ENCODE measurements at places on chromosomes 1 and 21.

DNA sequence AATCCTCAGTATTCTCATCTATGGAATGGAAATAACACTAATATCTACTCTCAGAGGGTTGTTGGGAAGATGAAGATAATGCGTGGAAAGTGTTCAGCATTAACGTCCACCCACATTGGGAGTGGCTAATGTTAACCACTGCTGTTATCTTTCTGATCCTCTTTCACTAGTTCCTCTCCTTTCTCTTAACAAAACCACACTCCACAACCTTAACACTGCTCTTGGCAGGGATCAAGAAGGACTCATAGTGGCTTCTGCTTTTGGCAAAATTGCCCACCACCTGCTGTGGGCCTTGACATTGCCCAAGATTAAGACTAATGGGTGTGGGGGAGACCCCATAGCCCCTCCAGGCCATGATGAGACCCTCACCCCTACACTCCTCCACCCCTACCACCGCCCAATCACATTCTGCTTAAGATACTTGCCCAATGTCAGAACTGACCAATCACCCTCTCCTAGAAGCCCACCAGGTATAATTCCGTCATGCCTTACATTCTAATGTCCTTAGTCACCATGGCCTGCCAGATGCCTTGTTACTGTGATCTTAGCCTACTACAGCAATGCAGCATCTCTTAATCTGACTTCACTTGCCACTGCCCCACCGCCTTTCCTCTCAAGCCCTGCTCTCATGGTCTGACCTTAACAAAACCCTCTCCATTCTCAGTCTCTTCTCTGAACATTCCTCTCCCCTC is 27.1 kb downstream of the DHCR24 start:
- DNase-seq = no peak

DNA sequence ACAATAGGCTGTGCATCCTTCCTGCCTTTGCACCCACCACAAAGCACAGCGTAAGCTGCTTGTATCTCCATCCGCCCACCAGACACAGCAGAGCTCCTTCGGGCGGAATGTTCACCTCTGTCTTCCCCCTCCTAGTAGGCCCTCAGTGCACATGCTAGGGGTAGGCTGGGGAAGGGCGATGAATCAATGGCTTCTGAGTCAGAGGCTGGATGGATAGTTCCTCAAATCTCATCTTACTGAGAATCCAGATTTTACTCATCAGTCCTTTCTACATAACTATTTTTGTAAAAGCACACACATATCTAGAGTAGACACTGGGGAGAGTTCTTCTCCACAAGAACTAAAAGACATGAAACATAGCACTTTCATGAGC is 73.8 kb downstream of the BCAR3 start:
- DNase-seq = no peak

DNA sequence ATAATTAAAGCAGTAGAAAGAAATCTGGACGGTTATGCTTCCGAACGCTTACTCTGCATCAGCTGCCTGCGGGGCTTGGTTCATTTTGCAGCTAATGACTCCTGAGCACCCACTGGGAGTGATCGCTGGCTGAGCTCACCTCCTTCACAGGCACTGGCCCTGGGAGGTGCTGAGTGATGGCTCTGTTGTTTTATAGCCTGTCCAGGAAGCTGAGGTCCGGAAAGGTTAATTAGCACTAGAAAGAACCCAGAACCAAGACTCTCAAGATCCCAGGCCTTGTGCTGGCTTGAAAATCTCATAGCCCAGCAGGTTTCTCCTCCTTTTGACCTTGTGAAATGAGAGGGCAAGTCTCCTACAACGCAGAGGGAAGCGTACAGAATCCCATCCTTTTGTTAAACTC is 226.2 kb downstream of the AJAP1 start:
- DNase-seq = no peak

DNA sequence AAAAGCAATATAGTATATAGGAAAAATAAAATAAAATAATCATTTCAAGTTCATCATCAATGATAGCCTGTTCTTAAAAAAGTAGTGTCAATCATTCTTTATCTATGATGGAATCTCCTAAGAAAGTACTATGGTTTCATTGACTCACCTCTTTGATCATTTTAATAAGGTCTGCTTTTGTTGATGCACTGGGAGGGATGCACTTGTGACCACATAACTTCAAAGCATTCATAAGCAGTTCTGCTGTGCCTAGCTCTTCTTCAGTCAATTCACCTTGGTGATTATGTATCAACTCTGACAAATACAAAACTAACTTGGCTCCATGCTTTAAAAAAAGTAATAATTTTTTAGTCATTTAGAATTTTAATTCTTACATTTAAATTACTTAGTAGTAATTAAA is 84.8 kb upstream of the GNG4 start:
- no peak for DNase-seq

DNA sequence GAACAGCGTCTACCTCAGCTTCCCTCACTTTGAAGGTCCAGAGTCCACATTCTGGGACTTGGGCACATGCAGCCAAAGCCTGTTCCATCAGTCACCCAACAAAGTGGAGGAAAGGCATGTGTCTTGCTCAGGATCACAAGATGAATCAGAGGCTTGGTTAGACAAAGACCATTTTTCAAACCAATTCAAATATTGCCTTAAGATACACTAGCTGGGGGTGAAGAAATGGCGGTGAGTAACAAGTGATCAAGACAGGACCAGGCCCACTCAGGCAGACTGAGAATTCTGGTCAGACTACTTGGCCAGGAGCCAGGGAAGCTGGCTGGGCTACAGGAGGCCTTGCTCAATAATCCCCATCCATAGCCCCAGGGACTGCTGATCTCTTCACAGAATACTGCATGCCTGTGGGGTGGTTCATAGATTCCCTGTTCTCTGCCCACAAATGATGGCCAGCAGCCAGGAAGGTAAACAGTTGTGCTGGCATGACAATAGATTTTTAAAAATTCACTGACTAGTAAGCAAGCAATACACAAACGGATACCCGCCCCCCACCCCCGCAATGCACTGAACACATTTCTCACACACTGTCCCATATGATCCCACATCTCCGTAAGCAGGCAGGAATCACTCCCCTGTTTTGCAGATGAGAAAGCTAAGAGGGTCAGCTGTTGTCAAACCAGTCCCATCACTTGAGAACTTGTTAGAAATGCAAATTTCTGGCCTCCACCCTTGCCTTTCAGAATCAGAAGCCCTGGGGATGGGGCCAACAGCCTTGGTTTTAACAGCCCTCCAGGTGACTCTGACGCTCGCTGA is 27.2 kb downstream of the ERI3 start:
- no peak for DNase-seq

DNA sequence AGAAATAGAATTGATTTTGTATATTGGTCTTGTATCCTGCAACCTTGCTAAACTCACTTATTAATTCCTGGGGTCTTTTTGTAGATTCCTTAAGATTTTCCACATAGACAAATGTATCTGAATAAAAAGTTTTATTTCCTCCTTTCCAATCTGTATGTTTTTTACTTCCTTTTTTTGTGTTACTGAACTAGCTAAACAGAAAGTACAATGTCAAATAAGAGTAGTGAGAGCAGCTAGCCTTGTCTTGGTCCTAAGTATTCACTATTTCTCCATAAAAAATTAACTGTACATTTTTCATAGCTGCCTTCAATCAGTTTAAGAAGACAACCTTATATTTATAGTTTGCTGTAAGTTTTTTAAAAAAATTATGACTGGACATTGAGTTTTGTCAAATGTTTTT is 74.9 kb downstream of the FASLG start:
- no peak for DNase-seq

DNA sequence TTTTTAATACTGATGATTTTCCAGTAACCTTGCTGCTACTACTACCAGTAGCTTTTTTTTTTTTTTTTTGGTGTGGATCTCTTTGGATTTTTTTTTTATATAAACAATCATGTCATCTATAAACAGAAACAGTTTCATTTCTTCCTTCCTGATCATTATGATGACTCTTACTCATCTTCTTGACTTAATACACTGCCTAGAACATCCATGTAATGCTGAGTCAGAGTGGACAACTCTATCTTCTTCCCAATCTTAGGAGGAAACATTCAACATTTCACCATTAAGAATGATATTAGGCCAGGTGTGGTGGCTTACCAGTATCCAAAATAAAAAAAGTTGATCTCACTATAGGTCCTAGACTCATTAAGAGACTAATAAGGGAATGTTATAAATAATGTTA is 69.1 kb downstream of the RUSC1 start:
- DNase-seq = no peak

DNA sequence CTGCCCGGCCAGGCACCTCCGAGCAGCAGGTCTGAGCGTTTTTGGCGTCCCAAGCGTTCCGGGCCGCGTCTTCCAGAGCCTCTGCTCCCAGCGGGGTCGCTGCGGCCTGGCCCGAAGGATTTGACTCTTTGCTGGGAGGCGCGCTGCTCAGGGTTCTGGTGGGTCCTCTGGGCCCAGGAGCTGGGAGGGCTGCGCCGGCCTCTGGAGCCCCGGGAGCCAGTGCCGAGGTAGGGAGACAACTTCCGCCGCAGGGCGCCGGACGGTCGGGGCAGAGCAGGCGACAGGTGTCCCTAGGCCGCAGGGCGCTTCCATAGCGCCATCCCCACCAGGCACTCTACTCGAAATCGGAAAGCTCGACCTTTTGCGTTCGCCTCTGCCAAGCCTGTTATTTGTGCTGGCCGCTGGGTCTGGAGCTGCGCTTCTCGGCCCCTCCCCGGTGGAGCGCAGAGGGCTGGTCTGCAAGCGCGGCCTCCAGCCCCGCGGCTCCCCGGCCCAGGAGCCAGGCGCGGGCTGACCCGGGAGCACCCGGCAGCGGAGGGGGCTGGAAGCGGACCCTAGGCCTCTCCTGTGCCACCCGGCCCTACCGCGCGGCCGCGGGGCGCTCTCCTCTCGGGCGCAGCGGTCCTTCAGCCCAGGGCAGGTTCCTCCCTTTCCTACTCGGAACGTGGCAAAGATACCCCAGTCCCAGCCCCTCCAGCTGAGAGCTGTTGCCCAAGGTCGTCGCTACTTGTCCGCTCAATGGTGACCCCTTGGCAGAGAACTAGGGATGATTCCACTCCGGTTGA is 2.2 kb downstream of the SIM2 start:
- no peak for DNase-seq

DNA sequence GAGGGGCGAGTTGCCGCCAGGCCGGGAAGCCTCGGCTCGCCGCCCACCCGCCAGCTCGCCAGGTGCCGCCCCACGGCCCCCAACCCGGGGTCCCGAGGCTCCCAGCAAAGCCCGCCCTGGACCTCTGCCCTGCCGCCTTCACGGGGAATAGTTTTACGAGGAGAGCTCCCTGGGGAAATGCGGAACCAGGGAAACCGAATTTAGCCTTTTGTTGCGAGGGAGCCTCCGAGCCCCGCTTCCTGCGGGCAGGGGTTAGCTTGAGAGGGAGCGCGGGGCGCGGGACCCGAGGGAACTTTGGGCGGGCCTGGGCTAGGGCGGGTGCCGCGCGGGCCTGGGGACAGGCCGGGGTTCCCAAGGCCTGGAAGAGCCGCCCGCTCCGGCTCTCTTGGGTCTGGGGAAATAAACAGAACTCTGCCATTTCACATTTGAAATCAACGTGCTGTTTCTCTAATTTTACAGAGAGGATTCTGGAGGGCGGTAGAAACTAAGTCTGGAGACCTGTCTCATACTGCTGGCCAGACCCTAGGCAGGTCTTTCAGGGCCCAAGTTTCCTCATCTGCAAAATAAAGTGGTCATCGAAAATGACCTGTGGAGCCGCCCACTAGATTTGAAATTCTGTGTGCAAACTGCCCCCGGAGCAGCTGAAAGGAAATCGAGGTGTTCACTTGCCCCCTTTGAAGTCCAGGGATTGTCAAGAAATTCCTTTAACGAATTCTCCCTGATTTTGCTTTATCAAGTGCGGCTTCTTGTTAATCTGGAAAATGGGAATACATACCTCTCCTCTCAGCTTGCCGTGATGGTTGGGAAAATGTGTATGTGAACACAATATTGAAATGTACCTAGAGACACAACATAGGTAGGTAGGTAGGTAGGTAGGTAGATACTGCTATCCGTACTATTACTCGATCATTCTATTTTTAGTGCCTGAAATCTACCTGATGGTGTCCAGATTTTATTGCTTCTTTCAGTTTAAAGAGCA is 749 bp upstream of the GLUL start:
- DNase-seq = no peak

DNA sequence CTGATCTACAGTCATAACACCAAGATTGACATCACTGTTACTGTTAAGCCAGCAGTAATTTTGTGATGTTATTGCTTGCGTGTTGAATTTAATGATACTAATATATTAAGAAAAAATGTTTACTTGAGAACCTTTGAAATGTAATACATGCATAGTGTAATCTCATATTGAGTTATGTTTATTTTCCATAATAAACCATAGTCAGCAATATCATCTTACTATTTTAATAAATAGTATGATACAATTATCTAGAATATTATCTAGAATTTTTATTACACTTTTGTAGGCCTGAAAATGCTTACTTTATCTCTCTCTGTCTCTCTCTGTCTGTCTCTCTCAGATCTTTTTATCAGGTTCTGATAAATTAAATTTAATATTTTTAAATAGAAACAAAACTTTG is 843.1 kb downstream of the KCNT2 start:
- DNase-seq = no peak

GRCh38 chr1:25061261-25061995 is 131.4 kb upstream of the RUNX3 start:
- no peak for DNase-seq

GRCh38 chr1:202584707-202585589 is 125.3 kb downstream of the SYT2 start:
- no peak for DNase-seq

DNA sequence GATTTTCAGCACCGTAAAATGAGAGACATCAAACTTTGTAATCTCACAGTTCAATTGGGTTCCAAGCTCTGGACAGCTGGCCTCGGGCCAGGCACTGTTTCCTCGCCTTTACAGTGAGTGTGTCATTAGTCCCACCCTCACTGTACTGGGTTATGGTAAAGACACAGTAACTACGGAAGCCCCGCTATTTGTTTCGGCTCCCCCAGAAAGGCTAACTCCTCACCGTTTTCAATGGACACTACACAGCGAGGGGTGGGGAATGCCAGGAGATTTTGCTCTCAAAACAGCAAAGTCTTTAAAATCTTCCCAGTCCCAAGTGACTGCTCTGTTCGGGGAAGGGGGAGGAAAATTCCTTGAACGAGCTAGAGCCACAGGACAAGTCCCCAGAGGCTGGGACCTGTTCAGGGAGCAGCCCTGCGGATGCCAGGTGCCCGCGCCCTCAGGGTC is 757 bp upstream of the SPSB1 start:
- no peak for DNase-seq

- no peak for DNase-seq
Measured at GRCh38 chr1:208461680-208462079, 217.5 kb upstream of the PLXNA2 start.

DNA sequence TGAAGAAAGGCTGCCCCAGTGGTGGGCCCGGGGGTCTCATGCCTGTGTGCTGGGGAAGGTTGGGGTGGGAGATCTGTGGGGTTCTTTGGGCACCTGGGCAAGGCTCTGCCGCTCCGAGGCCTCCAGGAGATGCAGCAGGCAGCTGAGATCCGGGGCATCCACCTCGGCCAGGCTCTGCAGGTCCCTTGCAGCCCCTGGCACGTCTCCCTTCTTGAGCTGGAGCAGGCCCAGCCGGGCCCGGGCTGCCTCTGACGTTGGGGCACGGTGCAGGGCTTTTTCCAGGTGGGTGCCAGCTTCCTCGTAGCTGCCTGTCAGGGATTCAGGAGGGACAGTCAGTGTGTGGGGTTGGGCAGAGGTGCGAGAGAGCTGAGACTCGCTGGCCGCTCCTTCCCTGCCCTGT is 11.4 kb upstream of the MMEL1 start:
- no peak for DNase-seq

- peak; percentile 33 for DNase-seq
Measured at GRCh38 chr1:21289700-21290545, at the start of gene ECE1. Gene ECE1, minus strand, starts transcription at chr1:21290463. Its CDS starts 49 bp downstream, at chr1:21290414.

- no peak for DNase-seq
Measured at GRCh38 chr1:59266927-59267293, 30.0 kb upstream of the FGGY start.

Measured in T follicular helper cell (primary cell).